Cerebellar nuclear complex (tissue), 1 donor: ENCODE measurements at places on chromosomes 4 and X.

DNA sequence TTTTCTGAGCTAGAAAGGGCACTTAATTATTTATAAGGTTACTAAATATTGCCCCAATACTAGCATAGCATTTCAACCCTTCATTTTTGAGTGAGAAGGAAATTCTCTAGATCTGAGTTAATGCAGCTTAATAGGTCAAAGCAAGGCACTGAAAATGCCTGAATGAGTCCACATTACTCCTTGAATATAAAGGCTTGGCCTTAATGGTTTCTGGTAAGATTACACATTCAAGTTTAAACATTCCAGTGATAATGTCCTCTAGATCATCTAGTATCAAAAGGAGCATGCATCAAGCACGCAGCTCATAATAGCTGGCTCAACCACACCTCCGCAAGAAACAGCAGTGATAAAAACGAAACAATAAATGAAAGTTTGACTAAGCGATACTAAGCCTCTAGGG, 87.5 kb downstream of the SPANXN3 start:
- no peak for DNase-seq

GRCh38 chr4:137343221-137343620, 189.1 kb downstream of the PCDH18 start:
- DNase-seq: no peak

DNA sequence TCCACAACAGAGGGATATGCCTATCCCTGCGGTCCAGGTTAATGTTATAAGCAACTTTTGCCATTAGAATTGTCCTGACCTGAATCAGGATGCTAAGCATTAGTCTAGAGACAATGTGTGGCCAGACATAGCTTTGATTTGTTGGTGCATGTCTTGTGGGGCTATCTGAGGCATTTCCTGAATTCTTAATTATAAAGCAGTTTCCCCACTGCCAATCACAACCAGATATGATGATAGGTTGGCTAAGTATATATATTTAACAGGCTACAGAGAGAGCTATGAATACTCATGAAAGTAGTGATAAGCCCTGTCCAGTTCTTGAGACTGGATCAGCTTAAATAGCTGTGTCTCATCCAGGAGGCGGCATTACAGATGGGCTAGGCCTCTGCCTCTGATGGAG, 37.8 kb upstream of the ZNF81 start:
- no peak for DNase-seq

DNA sequence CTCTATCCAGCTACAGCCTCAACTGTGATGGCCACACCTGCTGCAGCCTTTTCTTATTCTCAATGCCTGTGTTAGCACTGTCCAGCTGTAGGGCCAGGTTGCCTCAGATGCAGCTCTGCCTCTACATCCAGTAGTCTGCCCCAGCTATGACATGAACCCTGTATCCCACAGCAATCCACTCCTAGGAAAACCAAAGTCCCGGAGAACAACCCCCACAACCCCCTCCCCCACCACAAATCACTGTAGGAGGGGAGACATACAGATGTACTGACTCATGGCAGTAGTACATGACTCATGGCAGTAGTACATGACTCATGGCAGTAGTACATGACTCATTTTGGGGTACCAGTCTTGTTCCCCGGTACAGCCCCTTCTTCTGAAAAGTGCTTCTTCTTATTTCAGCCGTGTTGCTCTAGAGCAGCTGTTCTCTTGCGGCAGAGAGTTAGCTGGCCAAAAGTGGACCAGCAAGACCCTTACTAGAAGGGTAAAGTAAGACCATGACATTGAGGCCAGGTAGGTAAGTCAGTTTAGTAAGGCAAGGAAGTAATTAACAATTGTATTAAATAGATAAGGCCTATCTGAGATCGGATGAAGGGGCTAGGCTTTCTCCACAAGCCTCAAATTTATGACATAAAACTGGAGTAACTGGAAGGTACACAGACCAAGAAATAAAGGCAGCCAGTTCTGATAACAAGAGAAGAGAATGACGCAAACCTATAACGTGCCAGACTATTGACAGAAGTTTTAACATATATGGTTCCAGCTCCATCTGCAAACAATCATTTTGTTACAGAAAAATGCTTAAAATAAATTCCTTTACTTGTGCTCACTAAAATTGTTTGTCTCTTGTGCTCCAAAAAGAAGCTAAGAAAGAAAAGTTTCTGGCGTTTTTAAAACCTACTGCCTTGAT, 221.4 kb downstream of the TACR3 start:
- DNase-seq: no peak

DNA sequence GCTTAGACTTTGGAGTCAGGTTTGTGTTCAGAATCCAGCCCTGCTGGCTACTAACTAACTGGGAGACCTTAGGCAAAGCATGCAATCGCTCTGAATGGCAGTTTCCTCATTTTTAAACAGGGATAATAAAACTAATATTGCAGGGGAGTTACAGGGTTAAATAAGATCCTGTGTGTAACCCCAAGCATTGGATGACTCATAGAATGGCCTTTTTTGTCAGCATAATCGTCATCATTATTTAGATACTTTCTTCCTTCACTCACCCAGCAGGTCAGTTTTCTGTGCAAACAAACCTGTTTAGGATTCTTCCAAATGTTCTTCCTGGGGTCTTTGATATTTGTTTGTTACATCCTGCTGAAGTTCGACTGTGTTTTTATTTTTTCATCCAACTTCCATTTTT, 208.2 kb downstream of the EVC2 start:
- no peak for DNase-seq

- no peak for DNase-seq
These were observed 165.1 kb downstream of the SLIT2 start for GRCh38 chr4:20416800-20417199.

DNA sequence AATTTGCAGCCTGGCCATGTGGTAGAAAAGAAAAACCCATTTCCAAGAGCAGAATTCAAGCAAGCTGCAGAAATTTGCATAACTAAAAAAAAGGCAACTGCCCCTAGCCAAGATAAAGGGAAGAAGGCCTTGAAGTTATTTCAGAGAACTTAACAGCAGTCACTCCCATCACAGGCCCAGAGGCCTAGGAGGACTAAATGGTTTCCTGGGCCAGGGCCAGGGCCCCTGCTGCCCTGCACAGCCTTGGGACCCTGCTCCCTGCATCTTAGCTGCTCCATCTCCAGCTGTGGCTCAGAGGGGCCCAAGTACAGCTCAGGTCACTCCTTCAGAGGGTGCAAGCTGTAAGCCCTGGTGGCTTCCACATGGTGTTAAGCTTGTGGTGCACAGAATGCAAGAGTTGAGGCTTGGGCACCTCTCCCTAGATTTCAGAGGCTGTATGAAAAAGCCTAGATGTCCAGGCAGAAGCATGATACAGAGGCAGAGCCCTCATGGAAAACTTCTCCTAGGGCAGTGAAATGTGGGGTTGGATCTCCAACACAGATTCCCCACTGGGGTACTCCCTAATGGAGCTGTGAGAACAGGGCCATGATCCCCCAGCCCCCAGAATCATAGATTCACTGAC, 6.7 kb upstream of the MID2 start:
- DNase-seq: no peak

GRCh38 chr4:1031956-1032795, 20.8 kb downstream of the FGFRL1 start:
- DNase-seq: no peak

GRCh38 chrX:87525771-87526229, 8.2 kb downstream of the KLHL4 start:
- DNase-seq: no peak

DNA sequence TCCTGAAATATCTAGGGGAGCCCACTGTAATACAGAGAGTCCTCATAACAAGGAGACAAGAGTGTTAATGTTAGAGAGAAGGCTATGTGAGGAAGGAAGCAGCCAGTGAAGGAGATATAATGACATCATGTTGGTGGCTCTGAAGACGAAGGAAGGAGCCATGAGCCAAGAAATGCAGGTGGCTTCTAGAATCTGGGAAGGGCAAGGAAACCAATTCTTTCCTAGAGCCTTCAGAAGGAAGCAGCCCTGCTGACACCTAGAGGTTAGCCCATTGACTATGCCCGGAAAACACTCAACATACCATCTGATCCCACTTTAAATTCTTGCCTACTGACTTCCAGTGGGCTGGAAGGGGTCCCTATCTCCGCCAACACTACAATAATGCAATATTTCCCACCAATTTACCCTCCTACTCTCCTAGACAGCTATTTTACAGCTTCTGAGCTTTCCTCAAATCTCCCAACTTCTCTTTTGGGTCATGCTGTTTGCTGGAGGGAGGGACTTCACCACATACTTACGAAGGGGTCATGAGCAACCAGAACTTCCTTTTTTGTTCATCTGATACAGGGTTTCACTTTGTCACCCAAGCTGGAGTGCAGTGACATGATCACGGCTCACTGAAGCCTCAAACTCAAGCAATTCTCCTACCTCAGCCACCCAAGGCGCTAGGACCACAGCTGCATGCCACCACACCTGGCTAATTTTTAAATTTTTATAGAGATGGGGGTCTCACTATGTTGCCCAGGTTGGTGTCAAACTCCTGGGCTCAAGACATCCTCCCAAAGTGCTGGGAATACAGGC, 25.2 kb upstream of the G3BP2 start:
- DNase-seq: no peak

DNA sequence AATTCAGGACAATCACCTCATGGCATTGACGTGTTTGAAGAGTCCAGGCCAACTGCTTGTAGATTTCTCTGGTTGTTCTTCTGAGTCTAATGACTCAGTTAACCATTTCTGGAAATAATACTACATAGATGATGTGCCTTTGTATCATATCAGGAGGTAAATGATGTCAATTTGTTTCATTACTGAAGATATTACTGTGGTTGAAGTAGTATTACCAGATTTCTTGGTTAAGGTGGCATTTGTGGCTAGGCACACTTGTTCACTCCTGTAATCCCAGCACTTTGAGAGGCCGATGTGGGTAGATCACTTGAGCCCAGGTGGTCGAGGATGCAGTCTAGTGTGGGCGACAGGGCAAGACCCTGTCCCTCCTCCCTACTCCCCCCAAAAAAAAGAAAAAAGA, 15.7 kb downstream of the RPL9 start:
- DNase-seq: no peak

DNA sequence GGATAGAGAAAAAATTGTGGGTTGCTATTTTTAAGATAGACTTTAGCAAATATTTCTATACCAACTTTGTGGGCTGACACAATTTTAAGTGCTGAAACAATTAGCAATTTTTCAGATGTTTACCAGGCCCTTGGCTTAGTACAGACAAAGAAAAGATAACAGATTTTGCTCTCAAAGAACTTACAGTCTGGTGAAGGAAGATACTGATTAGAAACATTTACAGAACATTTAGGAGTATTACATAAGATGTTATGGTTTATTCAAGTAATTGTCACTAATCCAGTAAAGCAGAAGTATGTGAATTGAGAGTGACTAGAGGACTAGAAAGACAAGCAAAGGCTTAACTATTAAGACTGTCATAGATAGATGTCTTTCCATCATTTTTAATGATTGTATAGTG, 35.3 kb upstream of the NDUFC1 start:
- DNase-seq: no peak

DNA sequence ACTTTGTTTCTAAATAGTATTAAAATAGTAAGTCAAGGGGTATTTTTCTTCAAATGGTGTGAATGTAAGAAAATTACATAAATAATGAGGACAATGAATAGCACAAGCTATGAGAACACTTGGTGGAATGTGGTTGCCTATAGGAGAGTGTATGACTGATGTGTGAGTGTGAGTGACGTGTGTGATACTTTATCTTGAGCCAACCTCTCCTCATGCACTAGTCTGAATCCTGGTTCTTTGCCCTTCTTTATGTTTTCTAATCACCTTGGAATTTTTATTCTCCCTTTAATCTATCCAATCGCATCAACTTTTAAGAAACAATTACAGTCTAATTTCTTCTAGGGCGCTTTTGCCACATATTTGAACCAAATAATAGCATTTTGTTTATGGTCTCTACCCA, 98.2 kb downstream of the YIPF7 start:
- no peak for DNase-seq

DNA sequence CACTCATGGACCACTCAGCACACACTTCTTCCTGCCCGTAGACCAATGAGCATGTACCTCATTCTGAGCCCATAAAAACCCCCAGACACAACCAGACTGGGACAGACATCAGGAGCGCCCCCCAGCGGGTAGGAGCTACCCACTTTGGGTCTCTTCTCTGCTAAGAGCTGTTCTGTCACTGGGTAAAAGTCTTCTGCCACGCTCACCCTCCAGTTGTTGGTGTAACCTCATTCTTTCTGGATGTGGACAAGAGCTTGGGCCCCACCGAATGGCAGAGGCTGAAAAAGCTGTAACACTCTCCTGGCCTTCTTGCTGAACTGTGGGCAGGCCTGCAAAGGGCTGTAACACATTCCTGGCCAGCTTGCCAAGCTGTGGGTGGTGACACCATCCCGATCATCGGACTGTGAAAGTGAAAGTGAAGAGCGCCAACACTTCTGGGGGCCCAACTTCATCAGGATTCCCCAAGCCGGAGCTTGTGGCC, 137.6 kb downstream of the TECRL start:
- no peak for DNase-seq

GRCh38 chr4:174436377-174436776, 85.9 kb downstream of the HPGD start:
- DNase-seq: no peak

DNA sequence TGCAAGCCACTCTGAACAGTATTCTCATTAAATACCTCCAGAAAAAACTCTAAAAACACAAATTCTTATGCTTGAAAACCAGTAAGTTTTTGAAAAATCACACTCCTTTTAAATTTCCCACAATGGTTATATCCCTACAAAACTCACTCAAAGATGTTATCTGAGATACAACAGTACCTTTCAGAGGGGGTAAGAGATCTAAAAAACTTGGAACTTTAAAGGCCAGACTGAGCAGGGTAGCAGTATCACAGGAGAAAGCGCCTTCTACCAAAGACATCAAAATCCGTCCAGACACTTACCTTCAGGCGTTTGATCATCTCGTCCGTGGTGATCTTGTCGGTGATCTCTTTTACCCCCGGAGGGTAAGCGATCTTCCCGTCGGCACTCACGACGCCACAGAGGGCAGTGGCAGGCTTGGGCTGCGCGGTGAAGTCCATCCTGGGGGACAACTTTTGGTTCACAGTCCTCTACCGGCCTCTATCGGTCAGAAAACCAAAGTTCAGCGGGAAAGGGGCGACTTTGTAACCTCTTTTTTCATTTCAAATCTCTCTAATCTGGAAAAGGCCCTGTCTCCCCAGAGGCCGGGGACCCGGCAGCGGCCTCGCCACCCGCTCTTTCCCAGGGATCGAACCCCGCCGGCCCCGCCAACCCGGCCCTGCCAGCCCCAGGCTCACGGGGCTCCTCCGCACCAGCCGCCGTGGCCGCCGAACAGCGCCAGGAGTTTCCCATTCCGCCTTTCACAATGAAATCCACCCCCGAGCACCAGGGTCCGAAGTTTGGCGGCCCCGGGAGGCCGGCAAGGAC, 1.4 kb downstream of the PDS5A start:
- peak; percentile 49 for DNase-seq

GRCh38 chr4:145034727-145035211, 63.2 kb downstream of the ANAPC10 start:
- no peak for DNase-seq

DNA sequence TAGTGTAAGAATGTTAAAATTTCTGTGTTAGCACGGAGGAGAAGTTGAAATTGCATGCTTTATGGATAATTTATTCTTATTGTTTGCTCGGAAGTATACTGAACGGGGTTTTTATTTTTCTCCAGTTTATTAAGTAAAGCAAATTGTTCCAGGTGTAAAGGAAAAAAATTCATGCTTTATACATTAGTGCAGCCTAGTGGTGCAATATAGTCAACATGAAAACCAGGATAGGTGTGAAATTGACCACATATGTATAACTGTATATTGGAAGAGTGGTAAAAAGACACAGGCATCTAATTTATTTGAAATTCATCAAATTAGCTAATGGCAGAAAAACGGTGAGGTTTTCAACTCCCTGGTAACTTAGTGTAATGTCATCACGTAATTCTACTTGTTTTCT, 959 bp downstream of the BRS3 start:
- no peak for DNase-seq

GRCh38 chrX:11474576-11474975, 181.4 kb downstream of the AMELX start:
- DNase-seq: no peak
